Sigmoid colon (tissue), 7 donors: ENCODE measurements at places on chromosomes 5 and 9. TPM values are rescaled to one million over a fixed set of nuclear protein-coding genes. Genes with fewer than 3 reads are reported as not detected.

- DNase-seq: no peak
- H3K27ac ChIP-seq: no peak overlapping the region
- H3K27me3 ChIP-seq: no peaks in the 10 kb centered on the region
- no peaks in the 10 kb centered on the region for H3K4me1 ChIP-seq
- H3K36me3 ChIP-seq: no peaks in the 10 kb centered on the region
- H3K4me3 ChIP-seq: no peak overlapping the region
Measured at GRCh38 chr5:54492178-54492577, 25.4 kb upstream of the SNX18 start.

- no peaks in the 10 kb centered on the region for H3K4me1 ChIP-seq
- H3K4me3 ChIP-seq: no peak overlapping the region
- H3K27me3 ChIP-seq: no peaks in the 10 kb centered on the region
- DNase-seq: no peak
- H3K27ac ChIP-seq: no peak overlapping the region
- no peaks in the 10 kb centered on the region for H3K36me3 ChIP-seq
Measured at GRCh38 chr9:87520172-87520683, 22.6 kb downstream of the DAPK1 start.

- no peak for DNase-seq
- H3K4me1 ChIP-seq: no peaks in the 10 kb centered on the region
- no peaks in the 10 kb centered on the region for H3K36me3 ChIP-seq
- no peaks in the 10 kb centered on the region for H3K27me3 ChIP-seq
- no peak overlapping the region for H3K27ac ChIP-seq
Measured at GRCh38 chr9:132044176-132044875, 35.3 kb downstream of the MED27 start.

Gene CARTPT
- total RNA-seq: 16.3 TPM

DNA sequence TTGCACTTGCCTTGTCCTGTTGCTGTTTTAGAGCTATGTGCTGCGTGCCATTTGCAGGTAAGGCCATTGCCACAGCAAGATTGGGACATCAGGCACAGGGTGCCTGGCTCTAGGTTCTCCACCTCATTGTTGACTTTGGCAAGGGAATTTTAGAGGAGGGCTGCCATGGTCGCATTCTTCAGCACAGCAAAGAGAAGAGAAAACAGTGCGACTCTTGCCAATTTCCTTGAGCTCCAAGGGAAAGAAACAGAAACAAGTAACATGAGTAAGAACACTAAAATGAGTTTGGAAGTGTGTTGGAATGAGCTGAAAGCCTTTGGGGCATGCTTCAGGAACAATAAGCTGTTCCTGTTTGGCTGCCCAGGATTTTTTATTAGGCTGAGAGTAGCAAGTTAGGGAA is 188.1 kb upstream of the IL12B start:
- no peak for DNase-seq
- H3K4me3 ChIP-seq: no peak overlapping the region
- H3K27me3 ChIP-seq: no peaks in the 10 kb centered on the region
- H3K4me1 ChIP-seq: no peaks in the 10 kb centered on the region

Gene FAM200C
- total RNA-seq: 12.3 TPM

DNA sequence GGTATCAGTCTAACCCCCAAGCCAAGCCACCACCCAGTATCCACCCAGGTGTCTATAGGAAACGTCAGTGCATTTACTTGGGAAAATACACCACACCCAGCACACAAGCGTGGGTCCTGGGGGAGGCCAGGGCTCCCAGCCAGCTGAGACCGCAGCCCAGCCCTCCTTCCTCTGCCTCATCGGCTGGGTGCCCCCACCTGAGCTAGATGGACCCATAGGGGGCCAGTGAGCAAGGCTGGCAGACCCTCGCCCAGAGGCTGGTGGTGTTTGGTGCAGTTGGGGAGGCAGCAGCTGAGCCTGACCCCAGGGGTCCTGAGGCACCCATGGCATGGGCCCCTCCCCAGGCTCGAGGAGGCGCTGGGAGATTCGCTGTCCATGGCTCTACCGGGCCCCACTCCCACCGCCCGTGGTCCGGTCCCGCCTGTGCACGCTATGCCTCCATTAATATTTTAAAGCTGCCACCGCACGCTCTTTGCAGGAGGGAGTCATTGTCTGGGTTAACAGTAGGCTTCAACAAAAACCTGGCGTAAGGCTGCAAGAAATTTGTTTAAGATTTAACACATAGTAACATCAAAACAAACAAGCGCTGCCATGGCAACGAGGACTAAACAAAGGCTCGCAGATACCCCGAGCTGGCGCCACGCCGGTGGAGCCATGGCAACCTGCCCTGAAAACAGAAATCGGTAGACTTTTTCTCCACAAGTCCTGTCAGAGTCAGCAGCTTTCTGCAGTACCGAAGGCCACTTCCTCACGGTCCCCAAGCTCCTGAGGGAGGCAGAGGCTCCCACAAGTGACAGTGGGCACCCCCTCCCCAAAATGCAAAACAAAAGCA is 20.6 kb downstream of the TPPP start:
- peak overlapping the region; percentile 9 for H3K27ac ChIP-seq
- no peaks in the 10 kb centered on the region for H3K36me3 ChIP-seq
- no peaks in the 10 kb centered on the region for H3K27me3 ChIP-seq
- H3K4me1 ChIP-seq: peaks cover 43% of the 10 kb centered on the region
- peak overlapping the region; percentile 11 for H3K4me3 ChIP-seq

DNA sequence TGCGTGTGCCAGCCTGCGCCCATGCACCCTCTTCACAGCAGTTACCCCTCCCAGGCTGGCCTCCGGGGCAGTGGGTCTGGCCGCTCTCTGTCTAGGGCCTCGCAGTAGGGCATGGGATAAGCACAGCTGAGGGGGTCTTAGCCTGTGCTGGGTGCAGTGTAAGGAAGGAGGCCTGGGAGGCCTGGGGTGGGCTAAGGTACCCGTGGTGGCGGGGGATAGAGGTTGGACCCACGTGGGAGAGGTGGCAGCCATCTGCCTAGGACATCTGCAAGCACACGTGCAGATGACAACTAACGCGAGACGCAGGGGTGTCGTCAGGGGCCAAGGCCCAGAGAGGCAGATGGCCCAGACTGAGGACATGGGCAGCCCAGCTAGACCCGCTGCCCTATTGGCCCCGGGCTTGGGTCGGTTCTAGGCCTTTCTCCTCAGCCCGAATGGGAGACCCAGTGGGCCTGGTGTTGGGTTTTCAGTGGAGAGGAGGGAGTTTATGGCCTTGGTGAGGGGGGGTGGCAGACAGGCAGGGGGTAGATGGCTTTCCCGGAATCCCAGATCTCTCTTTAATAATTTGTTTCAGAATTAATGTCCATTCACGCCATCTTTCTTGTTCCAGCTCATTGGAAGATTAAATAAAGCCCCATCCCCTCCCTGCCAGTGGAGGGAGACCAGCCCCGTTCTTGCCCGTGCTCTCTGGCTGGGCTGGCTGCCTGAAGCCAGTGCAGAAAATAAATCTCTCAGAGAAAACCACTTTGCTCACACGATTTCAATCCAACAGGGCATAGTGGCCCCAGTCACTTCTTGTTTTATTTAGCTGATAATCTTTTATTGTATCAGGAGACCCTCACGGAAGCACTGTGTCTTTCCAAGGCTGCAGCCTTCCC is 154.2 kb downstream of the GAPVD1 start:
- no peak for DNase-seq
- no peaks in the 10 kb centered on the region for H3K27me3 ChIP-seq
- no peaks in the 10 kb centered on the region for H3K36me3 ChIP-seq
- H3K27ac ChIP-seq: no peak overlapping the region
- H3K4me3 ChIP-seq: no peak overlapping the region
- peaks cover 11% of the 10 kb centered on the region for H3K4me1 ChIP-seq

Gene IFNA13
- not detected for total RNA-seq

Gene DROSHA
- 17.3 TPM for total RNA-seq

Gene NUTM2G
- total RNA-seq: not detected

Gene ZNF366
- total RNA-seq: 1.8 TPM

Gene IL9
- total RNA-seq: not detected

- no peaks in the 10 kb centered on the region for H3K36me3 ChIP-seq
- H3K4me3 ChIP-seq: no peak overlapping the region
- no peak overlapping the region for H3K27ac ChIP-seq
- H3K27me3 ChIP-seq: no peaks in the 10 kb centered on the region
Measured at GRCh38 chr9:105194234-105194633, 50.2 kb upstream of the SLC44A1 start.

DNA sequence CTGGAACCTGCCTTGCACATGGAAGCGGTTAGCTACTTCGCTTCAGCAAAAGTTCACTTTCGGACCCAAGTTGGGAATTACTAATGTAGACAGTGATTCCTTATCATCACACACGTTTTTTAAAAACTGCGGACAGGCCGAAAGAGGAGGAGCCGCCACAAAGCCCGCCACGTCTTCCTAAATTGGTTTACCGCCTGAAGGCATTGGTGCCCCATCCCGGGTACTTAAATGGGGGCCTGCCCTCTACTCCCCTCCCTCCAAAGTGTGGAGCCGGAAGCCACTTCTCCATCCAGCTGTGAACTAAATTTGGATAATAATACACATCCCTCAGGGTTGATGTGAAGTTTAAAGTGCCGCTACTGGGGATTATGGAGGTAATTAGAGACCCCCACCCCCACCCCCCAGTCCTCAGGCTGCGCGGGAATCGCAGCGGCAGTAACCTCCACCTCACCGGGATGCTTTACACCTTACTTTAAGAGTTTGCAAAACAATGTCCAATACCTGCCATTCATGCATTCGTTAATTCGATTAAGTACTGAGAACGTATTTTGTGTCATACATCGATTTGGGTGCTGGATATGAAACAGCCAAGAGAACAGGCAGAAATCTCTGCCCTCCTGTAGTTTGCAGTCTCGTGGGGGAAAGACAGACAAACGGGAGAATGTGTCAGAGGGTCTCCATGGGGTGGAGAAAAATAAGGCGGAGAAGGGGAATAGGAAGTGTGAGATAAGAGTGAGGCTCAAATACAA is 937 bp upstream of the MACROH2A1 start:
- peaks cover 33% of the 10 kb centered on the region for H3K4me1 ChIP-seq
- DNase-seq: no peak
- H3K4me3 ChIP-seq: peak overlapping the region; percentile 90
- H3K27ac ChIP-seq: peak overlapping the region; percentile 90

- no peak overlapping the region for H3K4me3 ChIP-seq
- no peaks in the 10 kb centered on the region for H3K36me3 ChIP-seq
- no peaks in the 10 kb centered on the region for H3K4me1 ChIP-seq
- no peak for DNase-seq
- no peak overlapping the region for H3K27ac ChIP-seq
- no peaks in the 10 kb centered on the region for H3K27me3 ChIP-seq
Measured at GRCh38 chr9:97525451-97525850, 24.0 kb downstream of the TMOD1 start.

DNA sequence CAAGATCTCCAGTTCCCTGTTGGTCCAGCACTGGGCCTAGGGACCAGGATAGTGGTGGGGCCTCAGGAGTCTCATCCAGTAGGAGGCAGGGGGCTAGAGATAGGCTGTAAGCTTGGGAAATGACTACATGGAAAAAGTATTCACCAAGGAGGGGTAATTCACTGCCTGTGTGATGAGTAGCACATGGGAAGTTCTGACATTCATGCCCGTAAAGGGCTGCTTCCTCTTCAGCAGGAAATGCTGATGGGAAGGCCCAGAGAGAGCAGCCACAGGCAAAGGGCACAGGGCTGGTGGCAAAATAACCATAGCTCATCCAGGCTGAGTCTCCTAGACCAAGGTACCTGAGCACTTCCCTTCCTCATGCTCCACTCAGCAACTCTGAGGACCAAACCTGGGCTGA is 23.1 kb upstream of the FRRS1L start:
- no peak overlapping the region for H3K4me3 ChIP-seq
- no peak for DNase-seq
- H3K27ac ChIP-seq: no peak overlapping the region
- no peaks in the 10 kb centered on the region for H3K4me1 ChIP-seq
- no peaks in the 10 kb centered on the region for H3K36me3 ChIP-seq
- H3K27me3 ChIP-seq: no peaks in the 10 kb centered on the region

DNA sequence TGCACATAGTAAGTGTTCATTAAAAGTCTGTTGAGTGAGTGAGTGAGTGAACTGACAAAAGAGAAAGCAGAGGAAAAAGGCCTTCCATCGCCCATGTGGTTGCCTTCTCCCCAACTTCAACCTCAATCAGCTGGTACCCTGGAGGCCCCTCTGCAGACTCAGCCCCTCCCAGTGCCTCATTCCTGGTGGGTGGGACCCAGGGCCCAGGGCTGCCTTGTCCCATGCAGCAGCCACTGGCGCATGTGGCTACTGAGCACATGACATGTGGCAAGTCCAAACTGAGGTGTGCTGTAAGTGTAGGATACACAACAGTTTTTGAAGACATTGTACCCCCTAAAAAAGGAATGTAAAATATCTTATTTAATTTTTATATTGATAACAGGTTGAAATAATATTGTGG is 29.6 kb downstream of the NDUFA8 start:
- no peak overlapping the region for H3K27ac ChIP-seq
- H3K4me1 ChIP-seq: peaks cover 34% of the 10 kb centered on the region
- H3K27me3 ChIP-seq: no peaks in the 10 kb centered on the region
- no peak for DNase-seq

GRCh38 chr5:126096442-126097006 is 326.7 kb upstream of the GRAMD2B start:
- no peak for DNase-seq
- no peaks in the 10 kb centered on the region for H3K4me1 ChIP-seq
- H3K36me3 ChIP-seq: no peaks in the 10 kb centered on the region
- no peak overlapping the region for H3K27ac ChIP-seq
- no peak overlapping the region for H3K4me3 ChIP-seq

Gene ANKRD31
- 0.28 TPM for total RNA-seq

- H3K4me3 ChIP-seq: no peak overlapping the region
- DNase-seq: no peak
- H3K27me3 ChIP-seq: no peaks in the 10 kb centered on the region
Measured at GRCh38 chr5:115068239-115069086, 101.2 kb downstream of the TRIM36 start.

DNA sequence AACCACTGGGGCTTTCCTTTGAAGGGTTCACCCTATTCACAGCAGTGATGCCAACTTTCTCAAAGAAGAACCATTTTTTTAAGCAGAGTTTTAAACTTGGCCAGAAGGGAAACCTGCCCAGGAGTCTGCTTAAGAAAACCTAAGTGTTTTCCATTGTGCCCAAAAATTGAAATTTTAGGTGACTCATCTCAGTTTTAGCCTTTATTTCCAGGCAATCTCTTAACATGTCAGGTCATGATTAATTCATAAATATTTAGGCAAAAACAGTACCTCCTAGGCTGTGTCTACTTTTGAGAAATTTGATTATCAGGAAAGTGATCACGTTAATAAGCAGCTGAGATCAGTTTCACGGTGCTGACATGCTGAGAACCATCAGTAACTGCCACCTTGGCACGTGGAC is 61.9 kb downstream of the TLE1 start:
- H3K4me3 ChIP-seq: no peak overlapping the region
- no peaks in the 10 kb centered on the region for H3K4me1 ChIP-seq
- no peaks in the 10 kb centered on the region for H3K27me3 ChIP-seq
- no peak overlapping the region for H3K27ac ChIP-seq
- no peaks in the 10 kb centered on the region for H3K36me3 ChIP-seq

- no peaks in the 10 kb centered on the region for H3K27me3 ChIP-seq
- no peaks in the 10 kb centered on the region for H3K36me3 ChIP-seq
- no peak for DNase-seq
- H3K4me3 ChIP-seq: no peak overlapping the region
Measured at GRCh38 chr9:92381775-92382174, 22.6 kb downstream of the OGN start.

GRCh38 chr5:71891856-71892255 is 172.8 kb downstream of the CARTPT start:
- H3K36me3 ChIP-seq: no peaks in the 10 kb centered on the region
- no peaks in the 10 kb centered on the region for H3K27me3 ChIP-seq
- peak overlapping the region; percentile 32 for H3K27ac ChIP-seq
- peaks cover 18% of the 10 kb centered on the region for H3K4me1 ChIP-seq

Gene CATSPER3
- not detected for total RNA-seq

Gene TMEM171
- total RNA-seq: not detected
